ENCODE measurements at places on chromosomes 4 and X.

DNA sequence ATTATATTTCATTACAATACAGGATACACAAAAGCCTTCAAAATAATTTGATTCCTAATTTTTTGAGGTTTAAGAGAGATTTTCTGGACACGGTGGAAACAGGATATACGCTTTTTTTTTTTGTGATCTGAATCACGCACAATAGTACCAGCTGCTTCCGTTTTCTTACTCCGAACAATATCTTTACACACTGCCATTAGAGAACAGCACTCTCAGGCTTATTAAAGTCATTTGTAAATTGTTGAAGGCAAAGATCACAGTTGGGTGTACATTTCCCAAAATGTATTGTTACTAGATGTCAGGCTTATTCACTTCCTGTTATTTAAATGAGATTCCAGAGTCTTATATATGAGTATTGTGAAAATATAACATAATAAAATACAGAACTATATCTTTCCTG is 71.5 kb downstream of the TMEM47 start:
- H3K4me3 ChIP-seq, result no peak overlapping the region
- H3K4me1 ChIP-seq, result no peaks in the 10 kb centered on the region
- no peaks in the 10 kb centered on the region for H3K36me3 ChIP-seq

GRCh38 chrX:16981209-16981608 is 34.8 kb downstream of the REPS2 start:
- DNase-seq, result no peak
- H3K27ac ChIP-seq, result no peak overlapping the region
- H3K27me3 ChIP-seq, result no peaks in the 10 kb centered on the region
- H3K36me3 ChIP-seq, result no peaks in the 10 kb centered on the region
- H3K4me1 ChIP-seq, result no peaks in the 10 kb centered on the region

DNA sequence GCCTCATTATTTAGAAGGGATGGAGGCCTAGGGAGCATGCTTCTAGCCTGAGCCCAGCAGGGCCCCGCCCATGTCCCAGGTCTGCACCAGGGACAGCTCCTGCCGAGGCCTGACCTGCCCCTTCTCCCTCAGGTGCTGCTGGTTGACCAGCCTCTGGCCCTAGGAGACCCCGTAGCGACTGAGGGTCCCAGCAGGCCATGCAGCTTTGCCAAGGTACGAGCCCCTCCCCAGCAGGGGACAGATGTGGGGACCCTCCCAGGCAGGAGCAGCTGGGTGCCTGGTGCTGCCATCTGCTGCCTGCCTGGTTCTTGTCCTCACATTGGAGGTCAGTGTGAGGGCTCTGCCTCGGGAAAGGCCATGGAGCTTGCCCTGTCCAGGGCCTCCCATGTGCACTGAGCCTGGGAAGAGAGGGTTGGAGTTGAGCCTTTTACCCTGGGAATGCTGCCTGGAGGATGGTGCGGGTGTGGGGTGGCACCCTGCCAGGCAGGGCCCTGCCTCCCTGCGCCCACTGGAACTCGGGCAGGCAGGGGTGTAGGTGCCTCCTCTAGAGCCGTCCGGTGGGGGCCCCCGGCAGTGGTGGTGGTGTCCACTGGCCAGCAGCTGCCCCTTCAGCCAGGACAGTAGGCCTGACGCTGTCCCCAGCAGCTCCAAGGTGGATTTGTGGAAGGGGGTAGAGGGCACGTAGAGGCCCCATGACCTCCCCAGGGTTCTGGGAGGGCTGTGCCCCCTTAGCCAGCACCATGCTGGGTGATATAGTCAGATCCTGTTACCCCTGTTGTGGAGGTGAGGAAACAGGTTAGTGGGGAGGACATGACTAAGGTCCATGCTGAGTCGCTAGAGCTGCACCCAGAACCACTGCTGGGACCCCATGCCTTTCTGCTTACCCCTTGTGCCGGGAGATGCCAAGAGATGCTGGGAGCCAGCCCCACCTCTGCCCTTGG is 2.2 kb upstream of the MSANTD1 start:
- DNase-seq, result no peak
- H3K4me1 ChIP-seq, result no peaks in the 10 kb centered on the region
- H3K36me3 ChIP-seq, result no peaks in the 10 kb centered on the region
- H3K27me3 ChIP-seq, result no peaks in the 10 kb centered on the region
- H3K4me3 ChIP-seq, result no peak overlapping the region

GRCh38 chr4:157591245-157591644 is 370.7 kb downstream of the GRIA2 start:
- H3K27me3 ChIP-seq, result no peaks in the 10 kb centered on the region
- no peak for DNase-seq
- H3K4me3 ChIP-seq, result no peak overlapping the region
- H3K36me3 ChIP-seq, result no peaks in the 10 kb centered on the region
- no peaks in the 10 kb centered on the region for H3K4me1 ChIP-seq

DNA sequence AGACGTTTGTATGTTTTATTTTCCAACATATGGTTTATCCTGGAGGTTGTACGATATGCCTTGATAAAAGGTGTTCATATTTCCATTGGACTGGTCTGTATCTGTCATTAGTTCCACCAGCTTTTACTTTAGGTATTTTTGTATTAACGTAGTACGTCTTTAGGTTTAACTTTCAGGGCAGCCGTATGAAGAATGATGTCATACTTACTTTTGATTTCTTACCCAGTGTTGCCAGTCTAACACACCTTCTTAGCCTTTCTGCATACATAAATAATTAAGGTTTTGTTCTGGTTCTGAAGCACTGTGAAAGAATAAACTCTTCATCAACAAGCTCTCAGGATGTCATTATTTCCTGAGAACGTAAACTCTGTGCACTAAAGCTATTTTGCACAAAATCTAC is 18.9 kb upstream of the NEIL3 start:
- no peak for DNase-seq
- no peaks in the 10 kb centered on the region for H3K27me3 ChIP-seq
- H3K36me3 ChIP-seq, result no peaks in the 10 kb centered on the region
- H3K4me3 ChIP-seq, result no peak overlapping the region

- H3K27ac ChIP-seq, result peak overlapping the region; percentile 12
- no peaks in the 10 kb centered on the region for H3K27me3 ChIP-seq
- H3K36me3 ChIP-seq, result no peaks in the 10 kb centered on the region
- no peak for DNase-seq
- peaks cover 78% of the 10 kb centered on the region for H3K4me1 ChIP-seq
- no peak overlapping the region for H3K4me3 ChIP-seq
Measured at GRCh38 chr4:57095956-57096355, 14.2 kb downstream of the IGFBP7 start.

DNA sequence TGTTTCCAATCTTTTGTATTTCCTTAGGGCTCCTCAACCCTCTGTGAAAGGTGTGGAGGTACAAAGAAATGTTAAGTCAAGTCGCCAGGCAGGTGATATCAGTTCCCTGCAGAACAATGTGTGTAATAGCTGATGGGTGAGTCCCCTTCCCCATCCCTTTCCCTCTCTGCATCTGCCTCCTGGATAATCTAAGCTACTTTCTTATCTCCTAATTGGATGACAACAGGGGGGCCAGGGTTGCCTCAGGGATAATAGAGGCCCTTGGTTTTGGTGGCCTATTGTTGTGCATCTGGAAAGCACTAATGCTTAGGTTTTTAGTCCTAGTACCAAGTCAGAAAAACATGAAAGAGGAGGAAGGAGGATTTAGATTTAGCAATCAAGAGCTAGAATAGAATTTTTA is 29.1 kb downstream of the MAGED1 start:
- H3K4me3 ChIP-seq, result no peak overlapping the region
- no peaks in the 10 kb centered on the region for H3K36me3 ChIP-seq
- no peaks in the 10 kb centered on the region for H3K4me1 ChIP-seq
- no peak for DNase-seq

DNA sequence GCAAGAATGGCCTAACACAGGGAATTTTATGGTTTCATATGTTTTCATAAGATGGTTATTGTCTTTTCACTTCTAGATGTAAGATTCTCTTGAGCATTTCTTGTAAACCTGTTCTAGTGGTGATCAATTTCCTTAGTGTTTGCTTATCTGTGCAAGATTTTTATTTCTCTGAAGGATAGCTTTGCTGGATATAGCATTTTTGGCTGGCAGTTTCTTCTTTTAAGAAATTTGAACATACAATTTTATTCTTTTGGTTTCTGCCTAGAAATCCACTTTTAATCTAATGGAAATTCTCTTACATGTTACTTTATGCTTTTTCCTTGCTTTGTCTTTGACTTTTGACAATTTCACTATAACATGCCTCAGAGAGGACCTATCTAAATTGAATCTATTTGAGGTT is 276.5 kb upstream of the SFRP2 start:
- H3K36me3 ChIP-seq, result no peaks in the 10 kb centered on the region
- H3K4me3 ChIP-seq, result no peak overlapping the region
- DNase-seq, result no peak
- H3K27me3 ChIP-seq, result no peaks in the 10 kb centered on the region

DNA sequence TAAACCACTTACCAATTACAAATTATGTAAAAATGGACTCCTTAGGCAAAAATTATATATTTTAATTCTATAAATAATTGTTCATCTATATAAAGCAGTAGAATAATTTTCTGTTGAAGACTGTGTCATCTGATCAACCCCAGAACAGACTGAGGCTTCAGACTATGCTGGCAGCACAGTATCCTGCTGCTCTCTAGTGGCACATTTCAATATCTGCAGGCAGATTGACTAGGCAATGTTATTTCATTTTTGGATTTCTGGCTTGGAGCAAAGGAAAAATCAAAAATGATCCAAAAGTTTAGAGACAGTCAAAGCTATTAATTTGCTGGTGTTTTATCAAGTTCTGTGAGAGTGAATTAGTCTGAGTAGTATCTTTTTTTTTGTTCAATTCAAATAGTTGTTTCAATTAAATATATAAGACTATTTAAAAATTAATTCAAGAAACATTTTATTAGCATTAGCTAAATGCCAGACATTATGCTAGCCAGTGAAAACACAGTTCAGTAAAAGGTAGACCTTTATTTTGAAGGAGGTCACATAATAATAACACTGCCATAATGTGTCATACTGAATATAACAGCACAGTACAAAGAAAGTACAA is 21.3 kb upstream of the SULT1E1 start:
- H3K27me3 ChIP-seq, result no peaks in the 10 kb centered on the region
- H3K4me1 ChIP-seq, result no peaks in the 10 kb centered on the region
- DNase-seq, result no peak
- H3K36me3 ChIP-seq, result no peaks in the 10 kb centered on the region
